ENCODE measurements at places on chromosomes 2 and 18. TPM values are rescaled to one million over a fixed set of nuclear protein-coding genes. Genes with fewer than 3 reads are reported as not detected.
A peak's percentile ranks its signal among the peaks of the same experiment; 100 is the strongest.

Gene ACVR1
- total RNA-seq, result 10.9 TPM

Gene KIAA2012
- 0.49 TPM for total RNA-seq

Gene KCNG2
- total RNA-seq, result not detected

Gene NETO1
- total RNA-seq, result not detected

Gene POTEC
- total RNA-seq, result not detected

Gene REG3A
- not detected for total RNA-seq

Gene C18orf32
- 41.1 TPM for total RNA-seq

Gene SPATA3
- not detected for total RNA-seq

Gene PLCD4
- total RNA-seq, result 0.95 TPM

- peak; percentile 61 for DNase-seq
Observed at GRCh38 chr2:6352906-6353515, 512.7 kb downstream of the CMPK2 start.

- no peak for DNase-seq
Observed at GRCh38 chr2:73494031-73494430, 108.4 kb downstream of the ALMS1 start.

DNA sequence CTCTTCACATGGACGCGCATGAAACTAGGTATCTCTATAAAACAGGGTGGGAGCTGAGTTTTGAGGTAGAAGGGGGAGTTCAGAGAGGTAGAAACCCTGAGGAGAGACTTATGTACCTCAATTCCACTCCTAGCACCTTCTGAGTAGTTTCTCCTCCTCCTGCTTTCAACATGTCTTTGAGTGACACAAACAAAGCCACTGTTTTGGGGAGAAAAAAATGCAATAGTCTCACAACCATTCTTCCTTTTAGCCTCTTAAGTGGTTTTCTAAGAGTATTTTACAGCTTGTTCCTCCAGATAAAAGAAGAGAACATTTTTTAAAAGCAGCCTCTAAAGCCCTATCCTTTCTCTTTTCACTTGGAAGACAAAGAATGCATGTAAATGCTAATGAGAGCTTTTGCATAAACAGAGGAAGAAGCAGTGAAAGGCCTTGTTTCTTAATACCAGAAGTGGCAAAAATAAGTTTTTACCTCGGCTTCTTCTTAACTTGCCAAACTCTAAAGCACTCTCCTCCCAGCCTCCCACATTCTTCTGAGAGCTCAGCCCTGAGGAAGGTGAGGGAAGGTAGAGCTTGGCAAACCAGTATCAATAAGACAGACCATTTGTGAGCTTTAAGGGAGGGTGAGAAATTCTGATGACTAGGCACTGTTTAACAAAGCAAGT, 1304.4 kb upstream of the ACVR2A start:
- no peak for DNase-seq

- no peak for DNase-seq
Observed at GRCh38 chr2:37911296-37911873, 13.7 kb upstream of the RMDN2 start.

DNA sequence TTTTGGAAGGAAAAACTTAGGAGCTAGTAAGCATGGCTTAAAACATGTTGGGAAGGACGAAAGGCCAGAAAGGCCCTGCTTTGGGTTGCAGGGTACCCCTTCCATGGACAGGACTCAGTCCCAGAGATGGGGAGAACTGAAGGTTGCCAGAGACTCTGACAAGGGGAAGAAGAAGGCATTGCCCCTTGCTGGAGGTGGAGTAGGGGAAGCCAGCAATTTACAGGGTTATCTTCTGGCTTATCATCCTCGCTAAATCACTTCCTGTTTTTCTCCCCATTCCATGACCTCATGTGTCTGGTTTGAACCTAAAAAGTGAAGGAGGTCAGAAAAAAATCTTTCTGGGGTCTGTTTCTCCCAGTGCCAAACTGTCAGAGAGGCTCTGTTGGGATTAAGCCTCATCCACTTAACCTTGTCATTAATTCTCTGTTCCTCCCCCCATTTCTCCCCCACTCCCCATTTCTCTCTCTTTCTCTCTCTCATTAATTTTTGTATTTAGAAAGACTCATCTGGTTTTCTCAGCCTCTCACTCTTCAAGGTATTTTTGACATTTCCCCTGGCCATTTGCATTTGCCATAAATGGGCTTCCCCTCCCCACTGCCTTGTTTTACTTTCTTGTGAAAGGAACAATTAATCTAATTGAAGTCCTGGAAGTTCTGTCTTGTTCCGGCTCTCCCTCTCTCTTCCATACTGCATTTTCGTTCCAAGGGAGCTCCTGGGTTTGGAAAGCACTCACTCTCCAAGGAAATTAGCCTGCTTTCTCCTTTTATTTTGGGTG, 17.4 kb downstream of the NRP2 start:
- DNase-seq, result no peak

GRCh38 chr18:48250362-48250907, 158.7 kb downstream of the ZBTB7C start:
- DNase-seq, result no peak

- no peak for DNase-seq
Observed at GRCh38 chr2:201807452-201807999, 1.2 kb downstream of the CDK15 start.

GRCh38 chr2:5825686-5826085, 133.5 kb downstream of the SOX11 start:
- no peak for DNase-seq

GRCh38 chr2:240960971-240961876, 37.2 kb upstream of the SNED1 start:
- DNase-seq, result no peak

- no peak for DNase-seq
Observed at GRCh38 chr2:30626397-30626796, 179.4 kb downstream of the LCLAT1 start.

GRCh38 chr18:6289843-6290242, 124.9 kb downstream of the L3MBTL4 start:
- DNase-seq, result no peak

GRCh38 chr2:149330127-149331022, at the start of gene LYPD6:
TSS of gene LYPD6 (plus strand) at chr2:149330587. CDS start at chr2:149437709, 107,122 bp downstream.
- peak; percentile 85 for DNase-seq

DNA sequence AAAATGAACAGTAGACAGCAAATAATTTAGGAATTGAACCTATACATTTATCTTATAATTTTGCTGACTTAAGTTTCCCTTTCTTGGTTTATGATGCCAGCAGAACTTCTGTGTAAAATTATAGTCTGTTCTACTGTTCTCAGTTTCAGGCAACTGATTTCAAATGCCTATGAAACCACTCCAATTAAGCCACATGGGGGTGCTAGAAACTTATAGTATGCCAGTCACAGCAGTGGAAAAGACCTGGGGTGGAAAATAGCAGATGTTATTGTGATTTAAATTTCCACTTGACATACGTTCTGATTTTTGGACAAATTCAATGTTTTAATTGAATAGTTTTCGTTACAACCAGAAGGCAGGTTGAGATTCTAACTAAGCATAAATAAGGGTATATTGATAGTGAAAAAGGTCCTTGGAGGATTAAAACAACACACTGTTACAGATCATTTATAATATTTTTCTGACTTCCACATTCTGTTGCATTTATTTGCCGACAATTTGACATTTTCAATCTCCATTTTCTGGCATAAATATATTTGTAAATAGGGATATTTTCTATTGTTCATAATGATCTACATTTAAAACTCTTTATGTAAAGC, 61.4 kb downstream of the CPS1 start:
- DNase-seq, result no peak

- no peak for DNase-seq
Observed at GRCh38 chr2:61537277-61537949, 743 bp downstream of the XPO1 start.

GRCh38 chr2:9618410-9618809, 12.4 kb downstream of the YWHAQ start:
- DNase-seq, result no peak

DNA sequence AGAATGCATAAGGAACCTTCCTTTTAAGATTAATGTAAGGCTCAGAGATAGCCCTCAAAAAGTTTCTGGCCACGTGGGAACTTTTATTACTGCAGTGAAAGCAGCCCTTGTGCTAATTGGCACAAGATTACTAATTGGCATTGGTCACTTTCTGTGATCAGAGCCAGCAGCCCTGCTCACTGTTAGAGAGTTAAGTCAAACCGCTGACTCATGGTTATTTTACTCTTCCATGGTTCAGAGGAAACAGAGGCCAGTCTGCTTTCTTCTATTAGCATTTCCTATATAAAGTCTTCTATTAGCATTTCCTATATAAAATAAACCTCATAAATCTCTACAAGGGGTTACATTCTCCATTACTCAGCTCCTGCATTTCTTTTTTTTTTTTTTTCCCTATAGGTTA, 1.5 kb upstream of the SLC35G4 start:
- DNase-seq, result no peak

DNA sequence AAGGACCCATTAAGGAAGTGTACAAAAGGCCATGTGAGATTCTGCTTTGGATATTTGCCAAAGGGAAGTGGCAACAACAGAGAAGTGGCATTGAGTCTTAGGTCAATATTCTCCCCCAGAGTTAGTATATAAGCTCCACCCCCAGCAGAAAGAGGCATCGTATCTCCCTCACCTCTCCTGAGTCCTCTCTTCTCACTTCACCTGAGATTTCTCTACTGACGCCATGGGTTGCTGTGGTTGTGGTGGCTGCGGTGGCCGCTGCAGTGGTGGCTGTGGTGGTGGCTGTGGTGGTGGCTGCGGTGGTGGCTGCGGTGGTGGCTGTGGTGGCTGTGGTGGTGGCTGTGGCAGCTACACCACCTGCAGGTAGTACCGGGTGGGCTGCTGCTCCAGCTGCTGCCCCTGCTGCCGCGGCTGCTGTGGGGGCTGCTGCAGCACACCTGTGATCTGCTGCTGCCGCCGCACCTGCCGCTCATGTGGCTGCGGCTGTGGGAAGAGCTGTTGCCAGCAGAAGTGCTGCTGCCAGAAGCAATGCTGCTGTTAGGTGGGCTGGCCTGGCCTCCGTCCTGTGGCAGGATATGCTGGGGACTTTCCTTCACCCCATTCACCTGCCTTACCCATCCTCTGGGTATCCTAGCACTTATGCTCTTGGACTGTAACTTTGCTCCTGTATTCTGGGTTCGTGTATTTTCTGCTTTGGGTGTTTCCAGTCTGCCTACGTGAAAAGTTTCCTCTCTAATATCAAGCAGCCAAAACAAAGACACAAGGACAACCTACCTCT, 5.9 kb downstream of the SCYGR3 start:
- no peak for DNase-seq

- DNase-seq, result no peak
Observed at GRCh38 chr18:50190236-50190635, 4.7 kb downstream of the MYO5B start.

GRCh38 chr2:68292108-68292710, 27.5 kb downstream of the CNRIP1 start:
- no peak for DNase-seq

GRCh38 chr2:234335661-234336228, 161.1 kb downstream of the ARL4C start:
- peak; percentile 64 for DNase-seq

DNA sequence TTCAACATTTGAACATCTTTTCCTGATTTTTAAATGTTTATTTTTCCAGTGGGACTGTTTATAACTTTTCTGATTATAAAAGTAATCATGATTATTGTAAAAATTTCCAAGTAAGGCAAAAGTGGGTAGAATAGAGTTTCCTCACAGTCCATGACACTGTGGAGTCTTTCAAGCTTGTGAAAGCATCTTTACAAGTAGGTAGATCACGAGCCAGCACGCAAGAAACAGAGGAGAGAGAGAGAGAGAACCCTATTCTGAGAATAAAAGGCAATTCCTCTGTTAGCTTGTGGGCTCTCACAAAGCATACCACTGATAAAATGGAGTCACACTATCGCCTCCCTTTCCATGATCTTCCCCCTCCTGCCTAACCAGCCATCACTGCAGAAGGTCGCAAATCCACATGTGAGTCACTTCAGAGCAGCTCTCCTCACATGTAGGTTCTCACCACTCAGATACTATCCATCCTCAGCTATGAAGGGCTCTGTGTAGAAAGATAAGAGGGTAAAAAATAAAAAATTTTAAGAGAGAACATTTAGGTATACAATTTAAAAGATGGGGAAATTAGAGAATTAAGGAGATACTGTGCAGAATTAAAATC, 40.3 kb downstream of the AAK1 start:
- DNase-seq, result no peak
